Smooth muscle cell of bladder (primary cell): ENCODE measurements at places on chromosomes 3 and 15. TPM values are rescaled to one million over a fixed set of nuclear protein-coding genes. Genes with fewer than 3 reads are reported as not detected.

The SUCNR1 gene
- total RNA-seq: 0.14 and 0.37 TPM in 2 replicates

The USP19 gene
- 40.0 and 45.9 TPM in 2 replicates for total RNA-seq

The KLHL6 gene
- under 0.01 TPM in 2 replicates for total RNA-seq

The PLS1 gene
- 0.14 and 0.37 TPM in 2 replicates for total RNA-seq

The SLCO2A1 gene
- under 0.01 TPM in 2 replicates for total RNA-seq

The FBXL2 gene
- 7.3 and 9.8 TPM in 2 replicates for total RNA-seq
